ENCODE measurements at places on chromosomes 16 and 17.

DNA sequence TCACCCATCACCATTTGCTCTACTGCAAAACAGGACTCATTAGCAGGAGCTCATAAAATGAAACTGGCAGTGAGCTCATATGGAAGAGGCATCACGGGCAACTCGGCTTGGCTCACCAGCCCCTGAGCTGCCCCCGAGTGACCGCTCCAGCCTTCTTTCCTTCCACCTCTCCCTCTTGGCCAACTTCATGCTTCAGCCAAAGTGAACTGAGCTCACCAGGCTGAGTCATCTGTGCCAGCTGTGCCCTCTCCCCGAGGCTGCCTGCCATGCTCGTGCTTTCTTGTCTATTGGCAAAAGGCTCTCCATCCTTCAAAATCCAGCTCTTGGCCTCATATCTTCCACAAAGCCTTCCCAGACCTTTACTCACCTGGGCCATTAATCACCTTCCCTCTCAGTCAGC lies 391.4 kb downstream of the WWOX start:
- no peak for DNase-seq

- DNase-seq = no peak
Observed at GRCh38 chr16:1786242-1787055, 3.7 kb downstream of the NUBP2 start.

GRCh38 chr16:85970738-85971137 lies 71.8 kb downstream of the IRF8 start:
- DNase-seq = no peak

- DNase-seq = peak; percentile 57
Observed at GRCh38 chr17:64661976-64662773, at the start of gene SMURF2. Gene SMURF2 (minus strand): TSS chr17:64662307. CDS start chr17:64661880, 427 bp downstream.

DNA sequence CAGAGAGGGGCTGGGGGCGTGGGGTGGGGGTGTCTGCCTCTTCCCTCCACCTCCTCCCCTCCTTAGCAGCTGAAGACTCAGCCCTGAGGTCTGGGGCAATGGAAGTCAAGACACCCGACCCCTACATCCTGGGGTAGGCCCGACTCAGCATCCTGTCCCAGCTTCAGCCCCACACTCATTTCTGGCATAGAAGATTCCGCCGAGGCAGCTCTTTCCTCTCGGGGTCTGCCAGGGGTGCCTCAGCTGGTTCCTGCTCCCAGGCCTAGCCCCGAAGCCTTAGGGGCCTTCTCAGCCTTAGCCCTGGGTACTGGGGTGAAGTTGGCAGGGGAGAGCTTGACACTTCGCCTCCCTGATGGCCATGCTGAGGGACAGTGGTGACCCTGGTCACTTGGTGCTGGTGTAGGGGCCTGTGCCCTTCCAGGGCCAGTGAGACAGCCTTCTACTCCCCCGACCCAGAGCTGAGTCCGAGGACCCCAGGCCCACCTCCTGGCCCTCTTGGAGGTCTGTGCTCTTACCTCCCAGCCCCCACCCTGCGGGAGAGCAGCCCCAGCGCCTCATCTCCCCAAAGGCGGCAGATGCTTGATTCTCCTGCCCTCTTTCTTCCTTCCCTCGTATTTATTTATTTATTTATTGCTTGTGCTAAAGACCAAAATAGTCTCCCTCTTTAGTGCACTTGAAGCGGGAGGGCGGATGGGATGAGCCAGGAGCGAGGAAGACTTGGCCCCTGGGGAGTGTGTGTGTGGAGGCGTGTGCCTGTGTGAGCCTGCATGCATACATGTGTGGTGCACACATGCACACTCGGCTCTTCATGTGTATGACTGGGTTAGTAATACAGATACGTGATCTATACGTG lies 42.5 kb downstream of the KCNJ12 start:
- DNase-seq = no peak
